ENCODE measurements at places on chromosomes 7 and 10. TPM values are rescaled to one million over a fixed set of nuclear protein-coding genes. Genes with fewer than 3 reads are reported as not detected.
A peak's percentile ranks its signal among the peaks of the same experiment; 100 is the strongest.

Gene RHOBTB1
- total RNA-seq = 9.0 TPM

Gene POLD2
- 20.6 TPM for total RNA-seq

Gene NPSR1
- total RNA-seq = not detected

Gene NKX1-2
- not detected for total RNA-seq

Gene PEX1
- total RNA-seq = 17.2 TPM

Gene CPA5
- total RNA-seq = not detected

Gene FGF8
- total RNA-seq = not detected

- no peaks in the 10 kb centered on the region for H3K4me1 ChIP-seq
- no peak overlapping the region for H3K27ac ChIP-seq
- H3K36me3 ChIP-seq = no peaks in the 10 kb centered on the region
- no peaks in the 10 kb centered on the region for H3K27me3 ChIP-seq
- no peak overlapping the region for H3K4me3 ChIP-seq
Observed at GRCh38 chr7:98755138-98755898, 114.5 kb downstream of the TMEM130 start.

- H3K4me1 ChIP-seq = peaks cover 74% of the 10 kb centered on the region
- no peaks in the 10 kb centered on the region for H3K36me3 ChIP-seq
- H3K27me3 ChIP-seq = no peaks in the 10 kb centered on the region
Observed at GRCh38 chr10:97684866-97685394, 2.1 kb downstream of the AVPI1 start.

DNA sequence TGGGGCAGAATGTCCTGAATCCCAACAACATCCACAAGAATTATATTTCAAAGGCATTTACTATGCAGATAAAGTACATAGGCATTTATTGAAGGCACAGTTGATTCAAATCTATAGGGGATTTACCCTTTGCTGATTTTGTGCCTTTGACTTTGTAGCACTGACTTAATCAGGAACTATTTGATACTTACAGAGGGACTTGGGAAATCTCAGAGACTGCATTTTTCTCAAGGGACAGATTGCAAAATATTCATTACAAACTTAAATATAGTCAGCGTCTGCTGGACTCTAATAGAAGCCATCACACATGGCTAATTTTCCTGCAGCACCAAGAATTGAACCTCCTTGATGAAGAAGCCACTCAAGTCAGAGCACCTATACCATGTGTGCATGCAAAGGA is 44.9 kb downstream of the FAS start:
- H3K36me3 ChIP-seq = no peaks in the 10 kb centered on the region
- peaks cover 14% of the 10 kb centered on the region for H3K4me1 ChIP-seq
- H3K27ac ChIP-seq = no peak overlapping the region
- no peak overlapping the region for H3K4me3 ChIP-seq
- no peak for DNase-seq
- no peaks in the 10 kb centered on the region for H3K27me3 ChIP-seq

DNA sequence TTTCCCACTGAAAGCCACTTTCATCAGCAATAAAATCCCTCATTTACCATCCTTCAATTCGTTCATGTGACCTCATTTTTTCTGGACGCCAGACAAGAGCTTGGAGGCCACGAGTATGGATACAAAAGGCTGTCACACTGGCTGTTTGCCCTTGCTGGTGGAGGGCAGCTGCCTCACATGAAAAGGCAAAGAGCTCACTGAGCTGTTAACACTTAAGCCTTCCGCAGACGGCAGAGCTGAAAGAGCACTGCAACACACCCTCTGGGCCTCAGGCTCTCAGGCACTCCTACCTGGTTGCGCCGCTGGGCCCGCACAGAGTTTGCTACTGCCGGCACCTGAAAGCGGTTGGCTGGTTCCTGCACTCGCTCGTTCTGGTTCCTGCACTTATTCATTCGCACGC is 193.5 kb downstream of the CFTR start:
- no peaks in the 10 kb centered on the region for H3K27me3 ChIP-seq
- H3K4me1 ChIP-seq = no peaks in the 10 kb centered on the region
- H3K4me3 ChIP-seq = no peak overlapping the region
- no peaks in the 10 kb centered on the region for H3K36me3 ChIP-seq

DNA sequence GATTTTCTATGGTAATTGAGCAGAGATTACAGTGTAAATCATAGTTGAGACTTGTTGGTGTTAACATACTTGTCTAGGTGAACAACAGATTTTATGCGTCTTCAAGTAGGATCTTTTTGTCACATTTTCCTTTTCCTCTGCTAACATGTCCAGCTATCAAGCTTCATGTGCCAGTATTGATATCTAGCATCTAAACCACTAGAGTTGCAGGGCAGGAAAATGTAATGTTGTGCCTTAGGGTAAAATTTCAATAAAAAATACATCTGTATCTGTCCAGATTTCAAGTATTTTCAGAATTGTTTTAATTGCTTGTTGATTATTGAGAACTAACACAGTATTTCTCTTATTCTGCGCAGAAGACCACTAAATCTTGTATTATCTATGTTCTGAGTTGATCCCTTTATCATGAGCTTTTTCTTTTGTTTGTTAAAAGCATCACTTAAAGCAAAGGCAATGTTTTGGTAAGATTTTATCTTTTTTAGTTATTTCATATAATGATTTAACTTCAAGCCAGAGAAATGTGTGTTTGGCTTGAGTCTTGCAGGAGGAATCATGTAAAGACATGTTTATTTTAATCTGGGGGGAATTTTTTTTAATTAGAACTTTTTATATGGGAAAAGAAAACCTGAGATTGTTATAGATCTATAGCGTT is 16.5 kb downstream of the BICC1 start:
- H3K27ac ChIP-seq = no peak overlapping the region
- no peaks in the 10 kb centered on the region for H3K36me3 ChIP-seq
- H3K4me1 ChIP-seq = no peaks in the 10 kb centered on the region
- no peak for DNase-seq

DNA sequence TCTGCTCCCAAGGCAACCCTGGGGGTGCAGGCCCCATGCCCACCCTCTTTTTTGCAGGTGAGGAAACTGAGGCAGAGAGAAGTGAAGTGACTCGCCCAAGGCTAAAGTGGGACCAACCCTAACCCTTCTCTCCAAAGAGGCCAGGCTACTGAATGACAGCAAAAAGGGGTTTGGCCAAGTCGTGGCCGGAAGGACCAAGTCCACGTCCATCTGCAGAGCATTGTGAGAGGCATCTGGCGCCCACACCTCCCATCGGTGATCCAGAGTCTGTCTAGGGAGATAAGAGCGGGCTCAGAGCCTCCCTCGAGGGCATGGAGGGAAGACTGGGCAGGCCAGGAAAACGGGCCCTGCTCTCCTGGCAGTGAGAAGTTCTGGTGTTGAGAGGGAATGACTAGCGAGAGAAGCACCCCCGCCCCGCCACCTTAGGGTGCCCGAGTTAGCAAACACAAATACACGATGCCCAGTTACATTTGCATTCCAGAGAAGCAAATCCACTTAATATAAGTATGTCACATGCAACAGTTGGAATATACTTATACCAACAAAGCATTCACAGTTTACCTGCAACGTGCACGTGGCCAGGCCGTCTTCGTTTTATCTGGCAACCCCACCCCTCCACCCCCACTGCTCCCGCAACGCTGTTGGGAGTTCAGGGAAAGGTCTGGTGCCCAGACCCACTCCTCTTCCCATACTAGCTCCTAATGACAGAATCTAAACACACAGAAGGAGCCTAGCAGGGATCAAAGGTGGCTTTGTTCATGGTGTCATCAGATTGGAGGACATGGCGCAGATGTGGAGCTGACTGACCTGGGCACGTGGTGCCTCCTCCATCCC is 124.9 kb downstream of the OAT start:
- H3K4me3 ChIP-seq = no peak overlapping the region
- no peaks in the 10 kb centered on the region for H3K36me3 ChIP-seq
- H3K27ac ChIP-seq = no peak overlapping the region
- DNase-seq = no peak
- no peaks in the 10 kb centered on the region for H3K4me1 ChIP-seq

- H3K4me1 ChIP-seq = peaks cover 24% of the 10 kb centered on the region
- peak overlapping the region; percentile 70 for H3K4me3 ChIP-seq
- no peaks in the 10 kb centered on the region for H3K27me3 ChIP-seq
- peak overlapping the region; percentile 96 for H3K27ac ChIP-seq
- H3K36me3 ChIP-seq = no peaks in the 10 kb centered on the region
Observed at GRCh38 chr7:35035511-35035961, 1.7 kb downstream of the DPY19L1 start.

DNA sequence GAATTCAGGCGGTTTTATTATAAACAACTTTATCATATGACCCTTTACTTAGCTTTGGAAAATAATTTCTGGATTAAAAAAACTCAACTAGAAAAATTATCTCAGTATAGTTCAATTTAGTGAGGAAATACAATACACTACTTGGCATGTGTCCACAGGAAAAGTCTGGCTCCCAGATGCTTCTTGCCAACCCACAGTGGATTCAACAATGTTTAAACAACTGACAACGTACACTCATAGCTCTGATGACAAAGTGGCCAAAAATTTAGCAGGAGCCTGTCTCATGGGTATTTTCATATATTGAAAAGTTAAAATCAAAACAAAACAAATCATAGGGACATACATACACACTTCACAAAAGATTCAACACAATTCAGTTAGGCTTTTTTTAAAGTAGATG is 158.8 kb downstream of the SKAP2 start:
- no peak for DNase-seq
- H3K4me1 ChIP-seq = no peaks in the 10 kb centered on the region
- H3K27ac ChIP-seq = no peak overlapping the region
- no peaks in the 10 kb centered on the region for H3K27me3 ChIP-seq
- no peak overlapping the region for H3K4me3 ChIP-seq

DNA sequence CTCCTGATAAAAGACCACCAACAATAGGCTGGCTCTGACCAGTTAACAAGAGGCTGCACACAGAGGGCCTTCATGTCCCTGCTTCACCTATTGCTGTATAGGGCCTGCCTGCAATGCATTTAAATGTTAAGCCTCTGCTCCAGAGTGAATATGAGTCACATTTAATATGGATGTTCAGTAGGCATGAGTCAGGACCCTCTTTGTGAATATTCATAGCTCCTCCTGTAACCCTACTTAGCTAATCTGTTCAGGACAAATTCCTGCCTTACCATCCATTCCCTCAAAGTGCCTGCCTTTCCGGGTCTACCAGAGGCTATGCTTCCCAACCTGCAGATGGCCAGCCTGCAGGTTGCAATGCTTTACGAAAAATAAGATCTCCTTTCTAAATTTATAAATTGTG is 32.5 kb downstream of the ARHGAP22 start:
- H3K27ac ChIP-seq = no peak overlapping the region
- H3K4me3 ChIP-seq = no peak overlapping the region
- DNase-seq = no peak
- H3K36me3 ChIP-seq = no peaks in the 10 kb centered on the region
- H3K4me1 ChIP-seq = no peaks in the 10 kb centered on the region

DNA sequence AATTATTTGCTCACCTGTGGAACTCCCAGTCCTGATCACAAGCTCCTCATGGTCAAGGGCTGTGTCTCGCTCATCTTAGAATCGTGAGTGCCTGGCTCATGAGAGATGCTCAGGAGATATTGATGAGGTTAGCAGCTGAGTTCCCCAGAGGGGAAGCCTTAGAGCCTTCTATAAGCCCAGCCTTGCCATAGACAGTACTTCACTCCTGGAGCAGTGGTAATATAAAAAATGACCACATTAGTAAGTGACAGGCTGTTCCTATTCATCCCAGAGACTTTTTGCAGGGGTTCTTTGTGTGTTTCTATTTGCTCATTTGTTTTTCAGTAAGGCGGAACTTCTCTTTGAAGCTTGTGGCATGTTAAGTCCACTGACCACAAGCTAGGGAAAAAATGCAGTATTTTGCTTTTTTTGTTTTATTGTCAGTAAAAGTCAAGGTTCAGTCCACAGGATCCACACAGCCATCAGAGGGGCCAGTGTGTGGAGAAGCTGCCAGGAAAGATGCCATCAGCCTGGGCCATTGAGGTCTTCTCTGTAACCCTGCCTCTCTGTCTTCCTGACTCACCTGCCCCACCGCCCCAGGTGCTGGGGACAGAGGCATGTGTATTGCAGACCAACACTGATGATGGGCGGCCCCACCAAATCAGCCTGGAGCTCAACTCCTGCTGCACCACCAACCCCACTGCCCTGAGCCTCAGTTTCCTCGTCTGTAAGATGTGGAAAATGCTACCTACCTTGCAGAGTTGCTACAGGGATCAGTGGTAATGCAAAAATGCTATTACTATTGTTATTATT is 36.4 kb upstream of the JCAD start:
- no peak overlapping the region for H3K4me3 ChIP-seq
- no peak for DNase-seq
- no peak overlapping the region for H3K27ac ChIP-seq
- H3K27me3 ChIP-seq = no peaks in the 10 kb centered on the region

- no peak overlapping the region for H3K4me3 ChIP-seq
- H3K27ac ChIP-seq = no peak overlapping the region
- H3K36me3 ChIP-seq = no peaks in the 10 kb centered on the region
- H3K27me3 ChIP-seq = no peaks in the 10 kb centered on the region
- no peak for DNase-seq
Observed at GRCh38 chr7:2603044-2603965, 28.5 kb upstream of the TTYH3 start.

GRCh38 chr10:84176836-84177474 is 3.4 kb downstream of the GPR15LG start:
- peak overlapping the region; percentile 10 for H3K27ac ChIP-seq
- H3K27me3 ChIP-seq = no peaks in the 10 kb centered on the region
- H3K4me1 ChIP-seq = peaks cover 16% of the 10 kb centered on the region
- no peak for DNase-seq

- H3K4me3 ChIP-seq = peak overlapping the region; percentile 83
- H3K36me3 ChIP-seq = no peaks in the 10 kb centered on the region
- peak overlapping the region; percentile 95 for H3K27ac ChIP-seq
- peaks cover 13% of the 10 kb centered on the region for H3K4me1 ChIP-seq
Observed at GRCh38 chr10:91410638-91411371, 661 bp downstream of the HECTD2 start.

DNA sequence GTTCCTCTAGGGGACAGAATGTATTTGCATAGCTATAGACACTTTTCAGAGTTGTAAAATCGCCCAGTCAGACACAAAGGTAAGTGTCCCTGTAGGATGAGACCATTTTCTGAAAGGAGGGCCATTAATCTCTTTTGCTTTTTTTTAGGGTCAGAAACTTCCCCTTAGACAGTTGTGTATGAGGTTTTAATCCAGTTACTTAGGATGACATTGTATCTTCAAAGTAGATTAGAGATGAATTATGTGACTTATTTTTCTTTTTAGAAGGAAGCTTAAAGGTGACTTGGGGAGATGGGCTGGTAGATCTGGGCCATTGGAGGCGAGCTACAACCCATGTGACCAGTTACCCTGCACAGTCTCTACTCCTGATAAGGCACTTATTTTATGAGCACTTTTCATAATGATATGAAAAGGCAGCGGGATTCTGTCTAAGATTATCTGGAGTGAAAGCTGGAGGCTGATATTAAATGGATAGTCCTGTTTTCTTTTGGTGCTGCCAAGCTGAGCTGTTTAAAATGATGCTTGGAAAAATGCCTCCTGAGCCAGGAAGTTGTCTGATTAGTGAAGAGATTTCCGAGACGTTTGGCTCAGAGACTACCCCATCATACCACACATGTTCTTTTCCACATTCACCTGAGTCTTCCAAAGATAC is 264.3 kb downstream of the AUTS2 start:
- H3K36me3 ChIP-seq = no peaks in the 10 kb centered on the region
- peaks cover 7% of the 10 kb centered on the region for H3K27me3 ChIP-seq
- H3K4me1 ChIP-seq = no peaks in the 10 kb centered on the region
- DNase-seq = no peak

GRCh38 chr7:114021135-114021534 is 102.3 kb upstream of the PPP1R3A start:
- H3K4me3 ChIP-seq = no peak overlapping the region
- no peak overlapping the region for H3K27ac ChIP-seq
- DNase-seq = no peak
- H3K27me3 ChIP-seq = no peaks in the 10 kb centered on the region

Measured in transverse colon (tissue), 4 donors.